ENCODE measurements at places on chromosomes 5 and 9.

DNA sequence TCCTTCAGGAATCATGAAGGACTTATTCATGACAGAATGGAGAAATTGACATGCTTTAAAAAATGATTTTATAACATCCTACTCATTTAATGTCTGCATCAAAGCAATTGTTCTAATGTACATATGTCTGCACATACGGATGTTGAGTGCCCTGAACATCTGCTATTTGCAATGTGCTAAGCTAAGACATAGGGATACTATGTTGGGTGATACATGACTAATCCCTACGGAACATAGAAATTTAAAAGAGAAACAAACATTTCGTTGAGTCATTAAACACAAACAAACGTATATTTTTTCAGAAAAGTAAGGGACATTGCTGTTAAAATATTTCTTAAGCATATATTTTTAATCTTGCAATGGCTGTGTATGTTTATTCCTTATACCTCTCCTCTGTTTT is 686.5 kb upstream of the ADAMTS16 start:
- DNase-seq: no peak

DNA sequence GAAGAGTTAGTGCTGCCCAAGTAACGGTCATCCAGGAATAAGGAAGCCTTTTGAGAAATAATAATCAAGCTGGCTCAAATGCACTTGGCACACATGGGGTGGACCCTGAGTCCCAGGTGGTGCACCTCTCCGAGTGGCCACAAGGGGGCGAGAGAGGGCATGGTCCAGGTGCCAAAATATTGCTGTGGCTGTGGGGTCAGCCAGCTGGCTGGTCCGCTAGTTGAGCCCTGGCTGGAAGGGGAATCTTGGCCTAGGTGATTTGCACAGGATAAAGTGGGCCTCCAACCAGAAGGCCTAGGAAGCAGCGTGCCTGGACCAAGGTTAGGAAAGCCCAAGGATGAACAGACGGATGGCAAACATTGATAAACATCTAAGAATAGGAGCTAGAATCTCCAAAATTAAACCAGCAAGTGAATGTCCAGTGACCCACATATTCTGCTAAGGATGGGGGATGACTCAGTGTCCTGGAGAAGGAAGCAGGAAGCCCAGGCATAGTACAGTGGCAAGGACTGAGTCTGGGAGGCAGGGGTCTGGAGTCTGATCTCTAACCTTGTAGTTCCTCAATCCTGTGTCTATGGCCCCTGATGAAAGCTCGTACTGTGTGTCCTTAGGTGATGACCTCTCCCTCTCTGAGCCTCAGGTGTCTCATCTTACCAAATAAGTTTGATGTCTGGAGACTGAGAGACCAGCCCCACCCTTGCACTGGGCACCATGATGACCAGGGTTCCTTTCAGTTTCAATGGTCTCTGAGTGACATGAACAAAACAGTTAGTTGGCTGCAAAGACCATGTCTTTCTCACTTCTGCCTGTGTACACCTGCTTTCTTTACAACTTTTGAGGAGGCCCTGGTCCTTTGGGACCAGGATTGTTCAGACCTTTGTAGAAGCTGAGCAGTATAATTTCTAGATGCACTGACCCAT is 19.2 kb upstream of the SHB start:
- peak; percentile 80 for DNase-seq

GRCh38 chr5:142110046-142110531 is 1.5 kb downstream of the NDFIP1 start:
- DNase-seq: peak; percentile 59

GRCh38 chr5:108315829-108316228 is 66.1 kb downstream of the FBXL17 start:
- no peak for DNase-seq

DNA sequence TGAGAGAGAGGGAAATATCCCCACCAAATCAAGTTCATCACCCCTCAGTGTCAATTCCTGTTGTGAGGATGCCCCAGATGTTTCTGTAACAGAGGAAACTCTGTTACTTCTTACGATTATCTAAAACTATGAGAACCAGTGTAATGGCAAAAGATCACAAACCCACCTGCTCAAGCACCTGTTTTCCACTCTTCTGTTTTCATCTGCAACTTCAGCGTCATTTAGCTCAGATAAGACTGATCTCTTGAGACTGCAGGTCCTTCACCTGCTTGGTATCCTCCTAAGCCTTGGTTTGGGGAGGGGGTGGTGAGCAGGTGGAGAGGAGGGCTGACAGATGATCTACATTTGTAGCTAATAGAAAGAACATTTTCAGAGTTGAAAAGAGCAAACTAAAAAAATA is 229.3 kb downstream of the SLF1 start:
- DNase-seq: no peak

- no peak for DNase-seq
These were observed 395.4 kb downstream of the NTRK2 start for GRCh38 chr9:85064811-85065371.

DNA sequence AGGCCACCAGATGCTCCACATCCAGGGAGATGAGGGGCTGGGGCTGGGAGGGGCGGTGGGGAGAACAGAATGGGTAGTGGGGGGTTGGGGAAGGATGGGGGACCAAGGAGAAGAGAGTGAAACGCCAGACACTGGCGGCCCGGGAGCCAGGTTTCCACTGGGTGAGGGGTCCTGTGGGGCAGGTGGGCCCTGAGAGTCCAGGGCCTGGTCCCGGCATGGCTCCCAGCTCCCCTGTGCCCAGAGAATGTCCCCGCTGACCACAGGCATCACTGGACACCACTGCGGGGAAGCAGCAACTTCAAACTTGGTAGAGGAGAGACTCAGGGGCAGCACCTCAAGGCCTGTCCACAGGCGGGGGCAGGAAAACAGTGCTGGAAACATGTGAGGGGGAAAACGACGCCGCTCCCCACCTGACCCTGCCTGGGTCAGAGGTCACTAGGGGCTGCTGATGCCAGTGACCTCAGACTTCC is 13.2 kb downstream of the NINJ1 start:
- no peak for DNase-seq

DNA sequence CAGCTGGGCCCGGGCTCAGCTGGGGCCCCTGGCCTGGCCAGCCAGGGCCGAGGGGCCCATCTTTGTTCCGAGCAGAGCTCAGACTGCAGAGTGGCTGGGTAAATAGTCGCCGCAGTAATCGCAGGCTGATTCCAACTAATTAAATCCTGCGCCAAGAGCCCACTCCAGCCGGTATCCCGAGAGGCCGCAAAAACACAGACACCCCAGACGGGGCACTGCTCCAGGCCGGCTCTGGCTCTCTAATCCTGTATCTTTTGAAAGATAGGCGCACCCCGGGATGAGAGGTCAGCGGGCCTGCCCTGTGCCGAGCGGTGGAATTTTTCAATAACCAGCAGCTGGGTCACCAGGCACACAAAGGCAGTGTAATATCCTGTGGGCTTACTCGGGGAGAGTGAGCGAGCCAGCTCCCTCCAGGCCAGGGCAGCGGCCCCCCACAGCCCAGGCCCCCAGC is 57.7 kb downstream of the LMX1B start:
- DNase-seq: no peak

- no peak for DNase-seq
These were observed 91.6 kb upstream of the ICE1 start for GRCh38 chr5:5330728-5331452.

DNA sequence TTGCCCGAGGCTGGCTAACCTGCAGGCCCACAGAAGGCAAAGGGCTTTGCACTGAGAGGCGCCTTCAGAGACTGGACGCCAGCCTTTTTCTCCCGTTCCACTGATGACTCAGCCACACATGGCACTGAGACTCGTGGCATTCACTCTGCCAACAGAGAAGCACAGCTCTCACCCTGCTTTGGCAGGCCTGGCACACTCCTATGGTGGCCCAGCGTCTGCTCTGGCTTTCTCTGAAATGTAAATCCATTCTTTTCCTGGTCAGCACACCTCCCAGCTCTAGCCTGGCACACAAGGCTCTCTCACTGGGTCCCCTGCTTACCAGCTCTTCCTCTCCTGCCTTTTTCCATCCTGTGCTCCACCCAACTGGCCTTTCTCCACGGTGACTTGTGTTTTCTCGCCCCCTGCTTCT is 5.9 kb upstream of the MELK start:
- DNase-seq: no peak

- DNase-seq: peak; percentile 80
These were observed 26.2 kb upstream of the GPR151 start for GRCh38 chr5:146541958-146542849.

GRCh38 chr5:151492729-151493128 is 45.3 kb downstream of the SLC36A1 start:
- peak; percentile 51 for DNase-seq

DNA sequence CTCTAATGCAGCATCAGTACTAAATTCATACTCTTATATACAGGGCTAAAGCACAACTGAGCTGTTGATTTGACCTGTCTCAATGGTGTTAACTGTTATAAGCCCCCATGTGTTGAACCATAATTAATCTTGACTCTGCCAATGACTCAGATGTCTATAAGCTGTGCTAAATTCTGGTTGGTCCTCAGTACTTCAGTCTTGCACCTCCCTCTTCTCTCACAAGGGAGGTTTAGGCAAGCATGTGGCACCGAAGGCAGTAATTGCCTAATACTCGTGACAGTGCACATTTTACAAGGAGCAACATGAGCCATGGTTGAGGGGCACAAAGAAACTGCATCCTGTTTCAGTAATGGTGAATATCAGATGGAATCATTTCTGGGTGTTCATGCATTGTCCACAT is 255.9 kb downstream of the TRPM3 start:
- no peak for DNase-seq

Data from activated CD4-positive, alpha-beta T cell treated with anti-CD3 and anti-CD28 coated beads for 48 hours (primary cell).